SK-N-DZ (cell line): ENCODE measurements at places on chromosomes 11 and 22.
A peak's percentile ranks its signal among the peaks of the same experiment; 100 is the strongest.

GRCh38 chr11:75429902-75430713, 2.9 kb downstream of the KLHL35 start:
- DNase-seq: peak; percentile 63

DNA sequence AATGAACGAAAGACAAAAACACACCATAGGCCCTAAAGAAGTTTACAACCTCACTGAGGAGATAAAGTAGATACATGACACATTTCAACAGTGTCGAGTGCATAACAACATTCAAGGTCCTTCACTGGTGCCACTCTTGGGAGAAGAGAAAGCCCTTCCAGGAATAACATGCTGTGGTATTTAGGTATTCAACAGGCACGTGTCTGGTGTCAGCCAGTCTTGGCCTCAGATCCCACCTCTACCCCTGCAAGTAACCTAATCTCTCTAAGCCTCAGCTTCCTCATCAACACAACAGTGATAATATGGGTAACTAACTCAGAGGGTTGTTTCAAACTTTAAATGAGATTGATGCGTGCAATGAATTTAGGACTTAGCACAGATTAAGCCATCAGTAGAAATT, 235.0 kb upstream of the ZC3H12C start:
- no peak for DNase-seq

DNA sequence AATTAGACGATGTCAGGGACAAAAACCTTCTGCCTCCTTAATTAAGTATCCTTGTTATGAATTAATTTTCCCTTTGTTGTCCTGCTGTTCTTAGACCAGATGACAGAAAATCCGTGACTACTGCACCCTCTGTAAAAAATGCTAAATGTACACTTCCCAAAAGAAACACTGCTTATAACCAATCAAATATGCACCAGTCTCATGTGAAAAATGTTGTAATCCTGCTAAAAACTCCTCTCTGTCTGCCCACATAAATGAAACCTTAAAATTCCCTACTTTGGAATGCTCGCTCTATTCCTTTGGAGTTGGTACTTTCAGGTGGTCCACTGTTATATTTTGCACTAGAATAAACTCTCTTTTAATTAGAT, 366.8 kb upstream of the CCDC179 start:
- DNase-seq: no peak

DNA sequence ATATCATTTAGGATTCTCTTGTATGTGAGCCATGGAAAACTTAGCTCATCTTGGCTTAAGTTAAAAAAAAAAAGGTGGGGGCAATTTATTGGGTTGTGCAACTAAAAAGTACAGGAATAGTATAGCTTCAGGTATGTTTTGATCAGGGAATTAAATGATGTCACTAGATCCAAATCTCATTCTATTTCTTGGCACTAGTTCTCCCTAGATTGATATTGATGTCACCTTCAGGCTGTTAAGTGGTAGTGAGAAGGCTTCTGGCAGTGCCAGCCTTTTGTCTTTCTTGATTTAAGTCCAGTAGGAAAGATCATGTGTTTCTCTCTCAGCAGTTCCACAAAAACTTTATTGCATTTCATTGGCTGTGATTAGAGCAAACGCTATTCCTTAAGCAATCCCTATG, 65.0 kb upstream of the ZBED5 start:
- no peak for DNase-seq

DNA sequence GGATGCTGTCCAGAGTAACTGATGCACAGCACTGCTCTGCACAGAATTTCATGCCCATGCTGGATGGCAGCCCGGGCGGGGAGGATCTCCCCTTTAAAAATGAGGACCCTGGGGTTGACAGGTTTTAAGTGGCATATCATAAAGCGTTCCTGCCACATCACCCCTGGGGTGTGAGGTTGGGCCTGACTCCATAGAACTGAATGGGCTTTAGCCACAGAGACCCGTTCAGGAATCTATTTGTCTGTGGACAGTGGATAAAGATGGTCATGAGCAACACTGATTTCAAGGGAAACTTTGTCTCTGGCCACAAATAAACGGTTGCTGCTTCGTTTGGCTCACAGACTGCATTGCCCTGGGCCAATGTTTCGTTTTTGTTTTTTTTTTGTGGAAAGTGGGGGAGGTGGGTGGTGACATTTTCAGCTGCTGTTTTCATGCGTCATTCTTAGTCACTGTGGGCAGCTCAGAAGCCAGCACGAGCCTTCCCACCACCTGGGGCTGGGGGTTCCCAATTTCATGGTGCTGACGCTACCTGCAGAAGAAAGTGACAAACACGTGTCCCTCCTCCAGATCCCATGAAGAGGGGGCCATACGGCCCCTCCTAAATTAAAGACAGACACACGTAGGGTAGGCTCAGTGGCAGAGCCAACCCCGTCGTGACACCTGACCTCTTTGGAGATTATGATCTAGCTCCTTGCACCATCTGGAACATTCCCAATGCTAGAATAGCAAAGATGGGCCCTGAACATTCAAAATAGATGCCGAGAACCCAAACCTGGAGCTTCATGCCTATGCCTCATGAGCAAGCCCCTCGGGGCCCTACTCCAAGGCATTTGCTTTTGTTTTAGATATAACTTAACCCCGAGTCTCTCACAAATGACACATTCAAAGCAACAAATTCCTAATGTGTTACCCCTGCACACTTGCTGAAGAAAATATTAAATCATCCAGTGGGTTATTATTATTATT, 54.8 kb upstream of the PHF21B start:
- no peak for DNase-seq

- no peak for DNase-seq
Measured at GRCh38 chr11:15569305-15570025, 454.7 kb downstream of the INSC start.

- no peak for DNase-seq
Measured at GRCh38 chr11:12289667-12290476, 87.5 kb upstream of the PARVA start.

DNA sequence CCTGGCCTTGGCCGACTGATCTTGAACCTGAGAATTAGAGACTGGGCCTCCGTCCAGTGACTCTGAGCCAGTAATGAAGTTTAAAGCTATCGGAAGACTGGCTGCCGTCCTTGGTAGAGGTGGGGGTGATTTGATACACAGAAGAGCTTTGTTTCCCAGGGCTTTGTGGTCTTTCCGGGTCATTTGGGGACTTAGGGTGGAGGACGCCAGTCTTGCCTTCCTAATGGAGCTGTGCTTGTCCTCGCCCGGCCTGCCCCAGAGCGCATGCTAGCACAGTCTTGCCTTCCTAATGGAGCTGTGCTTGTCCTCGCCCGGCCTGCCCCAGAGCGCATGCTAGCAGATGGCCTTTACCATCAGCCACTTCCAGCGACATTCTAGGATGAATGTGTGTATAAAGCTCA, 65.8 kb downstream of the ST3GAL4 start:
- DNase-seq: no peak

GRCh38 chr22:27790376-27791158, 11.0 kb downstream of the MN1 start:
- no peak for DNase-seq

DNA sequence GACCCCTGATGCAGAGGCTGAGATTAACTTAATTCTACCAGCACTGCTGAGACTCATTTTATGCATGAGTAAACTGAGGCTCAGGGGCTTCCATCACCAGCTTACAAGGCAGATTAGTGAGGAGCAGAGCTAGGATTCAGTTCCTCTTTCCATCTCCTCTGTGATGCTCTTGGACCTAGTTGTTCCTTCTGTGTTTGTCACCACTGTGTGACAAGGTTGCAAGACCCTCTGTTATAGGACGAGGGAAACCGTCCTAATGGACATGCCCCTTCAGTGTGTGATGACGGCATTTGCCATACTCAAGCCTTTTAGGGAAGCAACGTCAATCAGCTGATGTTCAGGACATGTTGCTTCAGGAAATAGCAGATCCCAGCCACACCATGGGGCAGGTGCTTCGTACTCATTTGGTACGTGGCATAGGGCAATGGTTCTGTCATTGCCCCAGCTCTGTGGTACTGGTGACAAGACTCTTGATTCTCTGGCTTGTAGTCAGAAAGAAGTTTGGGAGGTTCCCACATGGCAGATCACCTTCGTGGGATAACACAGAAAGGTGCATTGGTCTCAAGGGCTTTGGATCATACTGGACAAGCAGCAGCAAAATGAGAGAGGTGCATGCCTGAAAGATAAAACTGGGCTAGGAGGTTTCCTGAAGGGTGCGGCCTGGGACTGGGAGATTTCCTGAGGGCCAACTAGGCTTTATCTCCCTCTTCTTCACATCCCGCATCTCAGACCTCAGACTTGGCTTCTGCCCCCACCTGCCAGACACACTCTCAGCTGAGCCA, 23.9 kb upstream of the CD44 start:
- no peak for DNase-seq

- no peak for DNase-seq
Measured at GRCh38 chr11:131274233-131274632, 96.2 kb upstream of the NTM start.
